ENCODE measurements at places on chromosomes 2 and 18.
A peak's percentile ranks its signal among the peaks of the same experiment; 100 is the strongest.

- DNase-seq: peak; percentile 83
These were observed 2.2 kb upstream of the NRP2 start for GRCh38 chr2:205680067-205680466.

DNA sequence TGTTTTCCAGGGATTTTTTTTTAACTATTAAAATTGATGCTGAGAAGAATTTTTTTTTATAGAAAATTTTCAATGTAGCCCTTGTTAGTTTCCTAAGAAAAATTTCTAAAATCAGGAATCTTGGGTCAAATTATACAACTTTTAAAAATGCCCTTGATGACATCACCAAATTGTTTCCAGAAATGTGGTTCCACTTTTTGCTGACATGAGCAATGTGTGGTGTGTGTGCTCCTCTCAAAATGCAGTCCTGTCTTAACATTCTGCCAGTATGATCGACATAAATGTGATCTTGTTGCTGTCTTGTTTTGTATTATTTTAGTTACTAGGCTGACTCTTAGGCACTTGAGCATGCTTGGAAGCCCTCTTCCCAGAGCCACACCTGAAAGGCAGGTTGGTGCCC lies 89.7 kb upstream of the ST6GAL2 start:
- no peak for DNase-seq

- no peak for DNase-seq
These were observed 1130.7 kb upstream of the FAM98A start for GRCh38 chr2:34729845-34730244.

DNA sequence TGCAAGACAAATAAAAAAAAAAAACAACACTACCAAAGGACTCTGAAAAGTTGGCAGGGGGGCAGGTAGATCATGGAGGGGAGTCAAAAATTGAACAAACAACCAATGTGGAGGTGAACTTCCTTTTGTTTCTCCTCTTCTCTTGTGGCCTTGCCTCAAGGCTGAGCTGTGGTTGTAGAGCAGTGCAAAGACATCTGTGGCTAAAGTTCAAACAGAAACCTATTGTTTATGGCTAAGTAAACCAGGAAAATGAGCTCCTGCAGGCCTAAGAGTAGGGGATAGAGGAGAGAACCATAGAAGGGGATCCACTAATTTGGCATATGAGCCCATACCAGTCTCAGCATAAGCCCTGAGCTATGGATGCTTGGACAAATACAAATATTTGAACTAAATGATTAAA lies 40.2 kb upstream of the EGR4 start:
- no peak for DNase-seq

GRCh38 chr2:26861610-26862224 lies 13.8 kb downstream of the DPYSL5 start:
- no peak for DNase-seq

DNA sequence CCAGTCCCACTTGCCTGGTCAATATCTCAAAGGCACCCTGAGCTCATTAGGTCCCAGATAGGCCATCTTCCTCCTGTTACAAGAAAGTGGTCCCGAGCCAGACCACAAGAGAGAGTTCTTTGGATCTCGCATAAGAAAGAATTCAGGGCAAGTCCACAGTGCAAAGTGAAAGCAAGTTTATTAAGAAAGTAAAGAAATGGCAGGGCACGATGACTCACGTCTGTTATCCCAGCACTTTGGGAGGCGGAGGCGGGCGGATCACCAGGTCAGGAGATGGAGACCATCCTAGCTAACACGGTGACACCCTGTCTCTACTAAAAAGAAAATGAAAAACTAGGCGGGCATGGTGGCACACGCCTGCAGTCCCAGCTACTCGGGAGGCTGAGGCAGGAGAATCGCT lies 10.8 kb upstream of the SMAD7 start:
- DNase-seq: no peak

GRCh38 chr2:6971502-6971901 lies 54.3 kb downstream of the RNF144A start:
- no peak for DNase-seq

DNA sequence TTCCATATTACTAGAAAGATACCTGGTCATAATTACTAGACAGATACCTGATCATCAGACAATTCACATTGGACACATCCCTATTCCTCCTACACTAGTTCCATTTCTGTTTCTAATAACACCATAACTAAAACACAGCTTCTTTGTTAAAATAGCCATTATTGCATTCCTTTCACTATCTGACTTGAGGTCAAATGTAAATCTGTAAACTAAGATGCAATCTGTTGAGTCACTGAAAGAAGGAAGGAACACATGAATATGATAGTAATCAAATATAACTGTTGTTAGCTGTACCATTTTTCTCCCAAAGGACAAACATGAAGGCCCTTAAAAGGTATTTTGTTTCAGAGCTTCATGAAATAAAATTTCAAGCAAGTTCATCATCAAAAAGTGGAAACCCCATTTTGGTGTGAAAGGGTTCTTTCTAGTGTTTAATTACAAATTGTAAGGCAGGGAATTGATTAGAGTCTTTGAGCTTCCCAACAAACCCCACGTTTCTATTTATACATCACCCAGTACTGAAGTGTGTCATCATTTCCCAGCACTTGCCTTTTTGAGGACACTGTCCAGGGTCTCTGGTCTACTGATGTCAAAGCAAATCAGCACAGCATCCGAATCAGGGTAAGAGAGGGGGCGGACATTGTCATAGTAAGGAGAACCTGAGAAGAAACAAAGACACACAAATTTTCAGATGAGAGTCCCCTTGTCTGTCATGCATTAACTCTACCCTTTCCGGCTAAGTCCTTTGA lies 13.0 kb downstream of the RND3 start:
- DNase-seq: no peak

GRCh38 chr2:190843890-190844699 lies 36.5 kb upstream of the GLS start:
- DNase-seq: no peak

GRCh38 chr2:190849774-190850173 lies 30.8 kb upstream of the GLS start:
- DNase-seq: no peak
